ENCODE measurements at places on chromosomes 5 and 9.

GRCh38 chr9:120490888-120491595 is 88.9 kb downstream of the CDK5RAP2 start:
- no peak for DNase-seq

DNA sequence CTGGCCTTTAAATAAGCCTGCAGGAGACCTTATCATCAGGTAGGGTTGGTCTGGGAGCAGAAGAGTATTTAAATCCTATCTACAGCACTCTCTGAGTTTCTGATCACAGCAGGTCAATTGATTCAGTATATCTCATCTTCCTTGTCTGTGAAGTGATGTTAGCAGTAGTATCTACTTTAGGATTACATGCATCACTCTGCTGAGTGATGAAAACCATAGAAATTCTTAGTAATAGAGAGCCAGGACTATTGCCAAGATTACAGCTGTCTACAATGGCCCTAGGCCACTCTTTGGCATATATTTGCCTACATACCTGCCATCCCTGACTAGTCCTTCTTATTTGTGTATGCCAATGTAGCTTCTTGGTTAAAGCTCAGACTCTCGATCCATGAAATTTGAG is 183.8 kb downstream of the ASTN2 start:
- DNase-seq: no peak

- no peak for DNase-seq
Measured at GRCh38 chr9:129885018-129885669, 49.9 kb downstream of the USP20 start.

GRCh38 chr9:121640076-121640475 is 11.4 kb upstream of the DAB2IP start:
- peak; percentile 12 for DNase-seq

DNA sequence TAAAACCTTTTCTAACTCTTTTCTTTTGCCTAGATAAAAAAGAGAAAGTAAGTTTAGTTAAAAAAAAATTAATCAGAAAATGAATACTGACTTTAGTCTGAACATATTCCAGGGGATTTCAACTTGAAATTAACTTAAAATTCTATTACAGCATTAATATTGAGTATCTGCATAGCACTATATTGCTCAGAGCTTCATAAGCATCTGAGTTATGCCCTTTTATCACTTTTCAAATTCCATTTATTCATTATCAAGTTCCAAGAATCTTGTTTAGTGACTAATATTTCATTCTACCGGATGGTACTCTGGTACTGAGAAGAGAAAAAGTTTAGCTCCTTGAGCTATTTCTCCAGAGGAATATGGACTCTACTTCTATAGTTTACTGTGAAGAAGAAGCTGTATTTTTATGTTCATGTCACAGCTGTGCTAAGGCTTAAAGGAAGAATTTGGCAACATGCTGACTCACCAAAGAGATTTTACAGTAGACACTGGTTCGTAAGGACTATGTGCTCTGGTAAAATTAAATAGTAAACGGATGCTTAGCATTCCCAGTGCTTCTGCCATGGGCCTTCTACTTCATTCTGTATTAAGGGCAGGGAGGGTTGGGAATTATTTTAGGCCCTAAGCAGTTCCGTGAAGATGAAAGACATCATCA is 285.2 kb upstream of the SEMA6A start:
- no peak for DNase-seq

GRCh38 chr5:87137283-87137682 is 130.4 kb upstream of the RASA1 start:
- no peak for DNase-seq

GRCh38 chr5:174727794-174728680 is 3.7 kb downstream of the MSX2 start:
- DNase-seq: no peak

- DNase-seq: no peak
Measured at GRCh38 chr5:2427983-2428382, 323.5 kb downstream of the IRX2 start.

DNA sequence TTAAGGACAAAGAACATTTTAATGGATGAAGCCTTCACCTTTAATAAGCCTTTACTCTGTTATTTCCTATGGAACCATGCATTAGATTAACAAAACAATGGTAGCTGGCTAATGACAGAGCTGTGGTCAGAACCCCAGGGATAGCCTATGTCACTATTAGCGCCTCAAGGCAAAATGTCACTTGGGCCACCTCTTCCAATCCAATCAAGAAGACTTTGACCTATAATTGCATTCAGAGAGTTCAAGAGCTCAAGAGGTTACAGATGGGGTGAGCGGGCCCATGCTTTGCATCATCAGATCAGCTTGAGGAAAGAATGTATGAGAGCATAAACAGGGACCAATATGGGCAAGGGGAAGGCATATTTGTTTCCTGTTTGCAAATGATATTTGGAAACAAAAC is 425.1 kb downstream of the ARHGEF28 start:
- no peak for DNase-seq

- no peak for DNase-seq
Measured at GRCh38 chr9:17614903-17615302, 36.0 kb downstream of the SH3GL2 start.

DNA sequence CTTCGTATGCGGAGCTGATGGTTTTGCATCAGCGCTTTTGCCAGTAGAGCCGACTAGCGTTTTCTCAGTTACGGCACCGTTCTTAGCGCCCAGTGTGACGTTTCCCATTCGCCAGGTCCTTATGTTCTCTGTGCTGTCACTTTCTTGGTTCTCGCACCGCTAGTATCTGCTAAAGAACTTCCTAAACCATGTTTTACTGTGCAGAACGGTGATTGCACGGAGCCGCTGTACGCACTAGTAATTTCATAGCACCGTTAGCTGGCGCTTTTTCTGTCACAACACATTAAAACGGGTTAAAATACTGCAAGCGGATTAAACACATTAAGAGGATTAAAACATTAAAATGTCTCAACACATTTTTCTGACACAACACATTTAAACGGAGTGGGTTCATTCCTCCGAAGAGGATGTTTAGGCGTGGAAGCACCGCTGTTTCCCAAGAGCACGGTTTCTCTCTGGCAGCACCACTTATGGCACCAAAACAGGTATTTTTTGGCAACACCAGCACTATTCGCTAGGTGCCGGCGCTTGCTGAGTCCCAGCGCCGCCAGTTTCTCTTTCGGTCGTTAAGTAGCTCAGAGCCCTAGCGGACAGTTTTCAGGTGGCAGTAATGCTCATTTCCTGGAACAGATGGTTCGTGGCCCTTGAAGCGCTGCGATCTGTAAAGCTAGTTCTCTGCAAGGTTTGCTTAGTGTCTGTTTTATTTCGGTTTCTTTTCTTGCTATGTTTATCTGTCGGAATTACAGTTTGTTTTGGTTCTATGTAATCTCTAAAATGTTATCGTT is 20.3 kb downstream of the ANXA2R start:
- peak; percentile 80 for DNase-seq

- DNase-seq: no peak
Measured at GRCh38 chr9:131980267-131981016, 99.2 kb downstream of the MED27 start.

GRCh38 chr5:28766565-28767158 is 1728.3 kb upstream of the CDH9 start:
- DNase-seq: no peak

GRCh38 chr9:33453286-33453860 is 6.0 kb upstream of the AQP3 start:
- DNase-seq: no peak

- no peak for DNase-seq
Measured at GRCh38 chr5:84383296-84383815, 1.3 kb downstream of the EDIL3 start.

DNA sequence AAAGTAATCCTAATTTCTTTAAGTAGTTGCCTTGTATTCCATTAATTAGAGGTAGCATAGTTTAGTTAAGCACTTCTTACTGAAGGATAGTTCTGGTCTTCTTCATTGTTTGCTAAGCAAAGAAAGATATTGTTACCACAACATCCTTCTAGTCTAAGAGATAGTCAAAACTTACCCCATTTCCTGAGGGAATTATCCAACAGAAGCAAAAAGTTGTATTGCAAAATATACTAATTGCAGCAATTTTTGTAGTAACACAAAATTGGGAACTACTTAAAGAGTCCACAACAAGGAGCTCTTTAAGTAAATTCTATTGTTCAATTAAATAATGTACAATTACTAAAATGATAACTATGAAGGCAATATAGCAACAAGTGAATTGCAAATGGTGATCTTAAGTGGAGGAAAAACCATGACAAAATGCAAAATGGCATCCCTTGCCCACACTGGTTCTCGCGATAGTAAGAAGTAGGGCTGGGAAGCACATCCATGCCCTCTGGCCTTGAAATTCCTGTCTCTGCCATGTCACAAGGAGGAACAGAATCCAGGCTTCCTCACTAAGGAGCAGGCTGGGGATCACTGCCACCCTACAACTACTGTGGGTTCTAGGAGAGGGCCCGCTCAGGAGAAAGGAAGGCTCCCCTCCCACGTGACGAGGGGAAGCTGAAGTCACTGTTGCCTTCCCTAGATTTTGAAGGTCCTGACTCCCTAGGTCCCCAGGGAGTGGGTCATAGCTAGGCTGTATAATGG is 23.3 kb upstream of the MEGF9 start:
- DNase-seq: no peak

GRCh38 chr5:91328743-91329142 is 54.4 kb downstream of the ARRDC3 start:
- no peak for DNase-seq

DNA sequence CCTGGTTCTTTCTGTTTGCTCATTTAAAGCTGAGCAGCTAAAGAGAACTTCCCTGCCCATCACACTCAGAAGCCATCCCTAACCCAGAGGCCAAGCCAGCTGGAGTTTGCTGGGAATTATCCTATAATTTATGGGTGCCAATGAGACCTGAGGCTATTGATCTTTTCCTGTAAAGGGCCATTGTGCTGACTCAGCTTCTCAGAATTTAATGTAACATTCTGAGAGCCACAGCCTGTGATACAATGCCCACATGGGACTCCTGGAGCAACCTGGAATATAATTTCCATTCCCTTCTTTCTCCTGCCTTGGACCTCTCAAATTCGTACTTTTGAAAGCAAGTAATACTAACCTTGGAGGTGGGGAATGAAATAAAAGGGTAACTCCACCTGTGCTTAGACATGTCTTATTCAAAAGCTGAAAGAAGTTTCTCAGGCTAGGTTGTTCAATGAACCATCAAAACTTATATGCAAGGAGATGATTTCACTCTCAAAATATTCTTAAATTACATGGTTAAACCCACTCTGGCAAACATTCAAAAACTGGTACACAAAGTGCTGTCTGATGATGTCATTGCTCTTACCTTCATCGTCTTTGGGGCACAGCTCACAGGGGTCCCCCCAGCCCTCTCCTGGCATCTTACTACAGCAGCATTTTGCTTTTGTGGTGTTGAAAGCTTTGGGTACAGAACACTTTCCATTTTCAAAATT is 206.7 kb downstream of the SLC12A2 start:
- DNase-seq: no peak

- no peak for DNase-seq
Measured at GRCh38 chr9:105030285-105030684, 102.3 kb upstream of the ABCA1 start.

GRCh38 chr5:54001976-54002775 is 308.2 kb downstream of the ARL15 start:
- no peak for DNase-seq

- peak; percentile 6 for DNase-seq
Measured at GRCh38 chr5:126544087-126544740, 50.8 kb downstream of the ALDH7A1 start.

DNA sequence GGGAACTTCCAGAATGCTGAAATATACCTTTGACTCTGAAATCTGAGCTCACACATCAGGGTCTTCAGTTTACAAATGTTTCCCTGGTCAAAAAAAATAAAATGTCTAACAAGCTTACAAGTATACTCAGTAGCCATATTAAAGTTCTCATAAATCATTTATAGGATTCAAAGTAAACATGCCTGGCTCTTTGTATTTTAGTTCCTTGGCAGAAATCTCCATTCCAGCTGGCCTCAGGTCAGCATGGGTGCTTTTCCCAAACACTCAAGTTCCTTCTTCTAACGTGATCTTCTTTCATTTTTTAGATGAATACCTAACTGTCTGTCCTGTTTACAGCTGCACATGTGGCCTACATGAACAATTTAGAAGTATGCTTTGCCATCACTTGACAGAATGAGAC is 263.2 kb downstream of the GAS1 start:
- DNase-seq: no peak

DNA sequence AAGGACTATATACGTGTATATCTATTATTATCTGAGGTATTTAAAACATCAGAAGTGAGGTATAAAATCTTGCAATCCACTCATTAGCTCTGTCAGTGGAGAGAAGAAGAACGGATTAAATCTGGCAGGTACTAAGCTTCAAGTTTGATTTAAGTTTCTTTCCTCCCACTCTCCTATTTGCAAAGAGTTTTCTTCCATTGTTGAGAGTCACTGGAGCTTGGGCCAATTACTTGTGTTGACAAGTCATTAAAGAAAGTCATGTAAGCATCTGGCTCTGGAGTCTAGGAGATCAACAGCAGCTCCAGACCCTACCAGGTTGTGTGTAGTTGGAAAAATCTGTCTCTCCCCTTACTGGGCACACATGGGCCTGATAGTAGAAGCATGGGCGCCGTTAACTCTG is 476.8 kb upstream of the SMARCA2 start:
- DNase-seq: no peak

DNA sequence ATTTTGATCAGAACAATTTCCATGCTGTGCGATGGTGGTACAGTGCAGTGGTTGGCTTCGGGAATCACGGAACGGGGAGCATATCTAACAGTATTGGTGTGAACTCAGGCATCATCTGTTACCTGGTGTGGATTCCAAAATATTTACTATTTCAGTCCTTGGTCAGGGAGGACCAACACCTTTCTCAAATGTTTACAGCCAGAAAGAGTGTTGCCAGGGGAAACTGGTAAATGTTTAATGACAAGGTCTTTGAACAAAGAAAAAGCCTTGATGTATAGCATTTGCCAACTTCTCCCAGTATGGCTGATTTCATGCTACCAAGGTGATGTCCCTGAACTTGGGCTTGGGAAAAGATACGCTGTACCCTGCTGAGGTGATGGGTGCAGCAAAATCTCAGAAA is 145.6 kb upstream of the POC5 start:
- no peak for DNase-seq

DNA sequence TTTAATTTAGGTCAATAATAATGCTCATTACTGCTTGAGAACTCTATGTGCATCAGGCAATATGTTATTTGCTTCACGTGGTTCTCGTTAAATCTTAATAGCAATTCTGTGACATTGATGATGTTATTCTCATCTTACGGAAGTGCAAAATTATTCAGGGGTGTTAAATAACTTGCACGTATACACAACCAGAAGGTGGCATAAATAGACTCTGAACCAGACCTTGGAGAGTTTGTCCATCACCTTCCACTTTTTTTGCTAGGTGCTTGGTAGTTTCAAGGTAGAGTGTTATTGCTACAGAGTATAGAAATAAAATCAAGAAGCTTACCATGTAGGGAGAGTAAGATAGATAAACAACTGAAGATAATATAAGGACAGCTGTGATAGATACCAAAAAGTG is 23.6 kb upstream of the TNFAIP8 start:
- DNase-seq: no peak

- no peak for DNase-seq
Measured at GRCh38 chr5:96031811-96032261, 70.2 kb upstream of the ELL2 start.

- no peak for DNase-seq
Measured at GRCh38 chr5:10167806-10168205, 81.9 kb downstream of the ATPSCKMT start.
